ENCODE measurements at places on chromosomes 2 and 18.

- DNase-seq, result no peak
Measured at GRCh38 chr2:7013471-7014160, 96.4 kb downstream of the RNF144A start.

DNA sequence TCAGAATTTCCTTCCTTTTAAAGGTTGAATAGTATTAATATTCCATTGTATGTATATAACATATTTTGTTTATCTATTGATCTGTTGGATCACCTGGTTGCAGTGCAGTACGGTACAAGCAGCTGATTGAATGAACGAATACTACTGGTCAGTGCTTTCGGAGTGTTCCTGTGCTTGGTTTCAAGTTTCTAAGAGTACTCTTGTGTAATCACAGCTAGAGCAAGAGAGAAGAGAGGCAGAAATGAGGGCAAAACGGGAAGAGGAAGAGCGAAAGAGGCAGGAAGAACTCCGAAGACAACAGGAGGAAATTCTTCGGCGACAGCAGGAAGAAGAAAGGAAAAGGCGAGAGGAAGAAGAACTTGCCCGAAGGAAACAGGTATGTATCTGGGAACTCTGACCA lies 40.3 kb upstream of the KCNJ13 start:
- no peak for DNase-seq

- DNase-seq, result no peak
Measured at GRCh38 chr2:150878356-150878755, 383.3 kb downstream of the RBM43 start.

DNA sequence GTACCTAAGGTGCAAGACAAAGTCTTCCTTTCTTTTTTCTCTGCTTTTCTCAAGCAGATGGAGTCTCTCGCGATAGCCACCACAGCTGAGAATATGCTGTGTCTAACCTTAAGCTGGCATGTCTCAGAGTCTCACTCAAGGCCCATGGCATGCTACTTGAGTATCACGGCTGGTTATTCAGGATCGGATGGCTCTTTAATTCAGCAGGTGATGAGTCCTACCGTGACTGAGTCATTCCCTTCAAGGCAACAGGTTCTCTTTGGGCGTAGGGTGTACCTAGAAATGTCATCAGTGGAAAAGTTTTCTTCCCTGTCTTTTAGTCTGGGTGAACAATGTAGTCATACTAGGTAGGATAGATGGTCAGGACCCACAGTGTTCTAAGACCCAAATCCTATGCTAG lies 136.2 kb downstream of the DIS3L2 start:
- no peak for DNase-seq

DNA sequence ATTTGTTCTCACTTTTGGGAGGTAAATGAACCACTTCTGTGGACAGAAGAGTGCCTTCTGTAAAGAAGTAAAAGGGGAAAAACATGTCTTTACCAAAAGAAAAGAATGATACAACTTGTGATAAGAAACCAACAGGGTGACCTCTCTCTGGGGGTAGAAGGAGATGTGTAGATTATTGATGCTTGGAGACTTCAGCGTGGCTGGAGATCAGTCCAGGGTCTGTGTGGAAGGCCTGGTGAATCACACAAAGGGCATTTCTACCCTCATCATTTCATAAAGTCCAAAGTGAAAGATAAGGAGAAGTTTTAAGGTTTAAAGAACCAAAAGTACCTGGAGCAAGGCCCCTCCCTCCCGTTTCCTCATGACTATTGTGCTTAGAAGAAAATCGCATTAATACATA lies 142.5 kb downstream of the NCK2 start:
- DNase-seq, result no peak

GRCh38 chr2:127984551-127984950 lies 43.3 kb downstream of the SAP130 start:
- DNase-seq, result no peak

DNA sequence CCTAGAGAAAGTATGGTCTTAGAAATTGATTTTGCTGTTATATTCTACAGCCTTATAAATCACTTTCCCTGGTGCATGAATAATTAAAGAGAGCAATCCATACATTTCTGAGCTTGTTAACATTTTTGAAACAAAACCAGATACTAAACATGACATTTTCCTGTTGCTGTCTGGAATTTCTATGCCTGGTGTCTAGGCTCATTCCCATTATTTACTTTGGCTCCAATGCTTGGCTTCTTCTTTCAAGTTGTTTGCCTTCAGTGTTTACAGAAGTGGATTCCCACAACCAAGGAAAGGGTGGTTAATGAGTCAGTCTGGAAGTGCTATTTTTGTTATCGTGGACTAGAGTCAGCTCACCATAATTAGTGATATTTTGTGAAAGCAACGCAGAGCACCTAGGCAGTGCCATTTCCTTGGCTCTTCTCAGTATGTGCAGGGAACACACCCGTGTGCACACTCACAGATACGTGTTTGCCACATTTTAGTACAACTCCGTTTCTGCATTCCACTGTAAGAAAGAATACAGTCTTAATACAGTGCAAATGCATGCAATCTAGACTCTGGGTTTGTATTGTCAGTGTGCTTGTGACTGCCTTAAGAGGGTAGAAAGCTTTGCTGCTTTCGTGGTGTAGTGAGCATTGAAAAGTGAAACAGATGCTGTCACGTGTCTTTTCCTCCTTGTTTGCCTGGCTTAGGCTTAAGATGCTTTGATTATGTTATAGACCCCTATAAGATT lies 185.0 kb upstream of the RASGRP3 start:
- DNase-seq, result no peak

GRCh38 chr2:100041946-100042345 lies 100.4 kb downstream of the AFF3 start:
- no peak for DNase-seq

DNA sequence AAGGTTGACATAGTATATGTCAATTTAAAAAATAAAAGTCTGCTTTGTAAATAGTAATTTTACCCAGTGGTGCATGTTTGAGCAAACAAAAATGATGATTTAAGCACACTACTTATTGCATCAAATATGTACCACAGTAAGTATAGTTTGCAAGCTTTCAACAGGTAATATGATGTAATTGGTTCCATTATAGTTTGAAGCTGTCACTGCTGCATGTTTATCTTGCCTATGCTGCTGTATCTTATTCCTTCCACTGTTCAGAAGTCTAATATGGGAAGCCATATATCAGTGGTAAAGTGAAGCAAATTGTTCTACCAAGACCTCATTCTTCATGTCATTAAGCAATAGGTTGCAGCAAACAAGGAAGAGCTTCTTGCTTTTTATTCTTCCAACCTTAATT lies 78.6 kb upstream of the CSRNP3 start:
- DNase-seq, result no peak

DNA sequence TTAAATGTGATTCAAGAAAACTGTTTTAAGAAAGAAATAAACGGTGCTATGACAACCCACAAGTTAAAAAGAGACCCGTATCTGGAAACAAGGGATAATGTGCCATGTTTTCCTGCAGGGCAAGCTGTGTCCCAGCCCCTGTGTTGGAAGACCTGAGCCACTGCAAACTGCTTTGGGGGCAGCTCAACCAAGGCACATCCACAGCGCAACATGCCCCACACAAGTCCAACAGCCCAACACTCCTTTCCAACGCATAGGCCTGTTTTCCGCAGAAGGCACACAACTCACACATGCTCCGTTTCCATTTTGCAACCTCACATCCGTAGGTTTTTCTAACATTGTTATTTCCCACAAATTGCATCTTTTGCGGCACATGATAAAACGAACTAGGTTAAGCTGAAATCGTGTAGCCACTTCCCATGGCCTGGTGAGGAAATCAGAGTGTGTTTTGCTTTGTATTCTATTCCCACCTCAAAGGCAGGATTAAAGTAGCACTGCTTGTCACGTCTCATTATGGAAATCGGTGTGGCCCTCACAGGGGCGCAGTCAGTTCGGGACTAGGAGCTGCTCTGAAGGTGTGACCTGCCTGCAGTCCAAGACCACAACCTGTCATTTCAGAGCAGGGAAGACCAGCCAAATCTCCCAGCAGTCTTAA lies 50.5 kb upstream of the ZNF516 start:
- no peak for DNase-seq

GRCh38 chr2:147923846-147924245 lies 79.0 kb downstream of the ACVR2A start:
- no peak for DNase-seq

- no peak for DNase-seq
Measured at GRCh38 chr18:63141778-63142176, 177.8 kb downstream of the BCL2 start.

DNA sequence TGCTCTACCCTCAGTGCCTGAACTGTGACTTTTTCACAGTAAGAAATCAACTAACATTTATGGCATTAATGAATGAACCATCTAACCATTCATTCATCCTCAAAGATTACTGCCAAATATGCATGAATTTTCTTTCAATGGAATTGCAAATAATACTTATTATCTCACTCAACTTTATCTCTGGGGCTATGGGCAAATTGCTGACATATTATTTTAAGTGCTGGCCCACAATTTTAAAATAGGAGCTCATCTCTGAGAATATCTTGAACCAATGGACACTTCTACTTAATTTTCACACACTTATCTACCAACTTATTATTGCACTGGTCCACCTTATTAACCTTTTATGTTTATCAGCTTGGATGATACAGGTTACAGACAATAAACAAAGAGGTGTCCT lies 182.8 kb downstream of the RBM43 start:
- DNase-seq, result no peak
